NCI-H146 (cell line): ENCODE measurements at places on chromosomes 4 and X.

DNA sequence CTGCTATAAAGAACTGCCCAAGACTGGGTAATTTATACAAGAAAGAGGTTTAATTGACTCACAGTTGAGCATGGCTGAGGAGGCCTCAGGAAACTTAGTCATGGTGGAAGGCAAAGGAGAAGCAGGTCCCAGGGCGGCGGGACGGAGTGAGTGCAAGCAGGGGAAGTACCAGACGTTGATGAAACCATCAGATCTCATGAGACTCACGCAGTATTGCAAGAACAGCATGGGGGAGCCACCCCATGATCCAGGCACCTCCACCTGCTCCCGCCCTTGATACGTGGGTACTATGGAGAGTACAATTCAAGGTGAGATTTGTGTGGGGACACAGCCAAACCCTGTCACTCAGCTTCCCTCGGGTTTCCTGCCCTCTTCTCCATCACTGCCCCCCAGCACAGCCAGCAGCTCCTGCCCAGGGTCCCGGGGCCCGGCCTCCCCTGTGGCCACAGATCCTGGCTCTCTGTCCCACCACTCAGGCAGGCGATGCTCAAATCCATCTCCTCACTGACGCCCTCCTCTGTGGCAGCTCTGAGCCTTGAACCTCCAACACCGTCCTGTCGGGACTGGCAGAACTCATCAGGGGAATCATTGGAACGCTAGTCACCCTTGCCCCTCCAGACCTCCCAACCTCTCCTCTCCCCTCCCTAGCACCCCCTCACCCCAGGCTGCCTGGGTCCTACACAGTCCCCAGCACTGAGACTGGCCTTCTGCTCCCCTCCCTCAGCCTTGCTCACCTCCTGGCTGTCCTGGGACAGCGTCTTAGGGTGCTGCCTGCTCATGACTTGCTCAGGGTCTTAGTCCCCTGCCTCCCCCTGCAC, 37.6 kb downstream of the FGFRL1 start:
- no peak for DNase-seq

GRCh38 chr4:101258883-101259282, 88.4 kb downstream of the PPP3CA start:
- no peak for DNase-seq

- DNase-seq = no peak
Measured at GRCh38 chr4:85696661-85697060, 221.7 kb downstream of the ARHGAP24 start.

DNA sequence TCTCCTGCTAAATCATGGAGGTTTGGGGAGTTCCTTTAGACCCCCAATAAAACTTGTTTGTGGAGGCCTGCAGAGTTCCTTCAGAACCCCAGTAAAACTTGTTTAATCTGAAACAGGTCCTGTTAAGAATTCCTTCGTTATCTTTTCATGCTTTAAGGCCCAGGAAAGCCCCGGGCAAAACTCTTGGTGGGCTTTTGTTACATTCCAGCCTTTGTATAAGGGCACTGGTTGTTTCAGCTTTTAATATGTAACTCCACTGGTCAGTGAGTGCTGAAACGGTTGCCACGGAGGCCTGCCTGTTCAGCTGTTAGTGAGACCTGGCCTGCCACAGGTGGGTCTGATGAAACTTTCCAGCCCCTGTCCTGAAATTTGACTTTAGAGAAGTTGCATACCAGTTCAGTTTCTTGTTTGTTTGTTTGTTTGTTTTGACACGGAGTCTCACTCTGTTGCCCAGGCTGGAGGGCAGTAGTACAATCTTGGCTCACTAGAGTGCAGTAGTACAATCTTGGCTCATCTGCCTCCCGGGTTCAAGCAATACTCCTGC, 12.4 kb upstream of the DHRSX start:
- no peak for DNase-seq

GRCh38 chrX:29661290-29661689, 554.1 kb upstream of the MAGEB2 start:
- no peak for DNase-seq

- no peak for DNase-seq
Measured at GRCh38 chr4:173194157-173194556, 25.5 kb downstream of the GALNT7 start.
